Activated CD8-positive, alpha-beta memory T cell treated with anti-CD3 and anti-CD28 coated beads for 1 hour (primary cell): ENCODE measurements at places on chromosomes 7 and 10.

DNA sequence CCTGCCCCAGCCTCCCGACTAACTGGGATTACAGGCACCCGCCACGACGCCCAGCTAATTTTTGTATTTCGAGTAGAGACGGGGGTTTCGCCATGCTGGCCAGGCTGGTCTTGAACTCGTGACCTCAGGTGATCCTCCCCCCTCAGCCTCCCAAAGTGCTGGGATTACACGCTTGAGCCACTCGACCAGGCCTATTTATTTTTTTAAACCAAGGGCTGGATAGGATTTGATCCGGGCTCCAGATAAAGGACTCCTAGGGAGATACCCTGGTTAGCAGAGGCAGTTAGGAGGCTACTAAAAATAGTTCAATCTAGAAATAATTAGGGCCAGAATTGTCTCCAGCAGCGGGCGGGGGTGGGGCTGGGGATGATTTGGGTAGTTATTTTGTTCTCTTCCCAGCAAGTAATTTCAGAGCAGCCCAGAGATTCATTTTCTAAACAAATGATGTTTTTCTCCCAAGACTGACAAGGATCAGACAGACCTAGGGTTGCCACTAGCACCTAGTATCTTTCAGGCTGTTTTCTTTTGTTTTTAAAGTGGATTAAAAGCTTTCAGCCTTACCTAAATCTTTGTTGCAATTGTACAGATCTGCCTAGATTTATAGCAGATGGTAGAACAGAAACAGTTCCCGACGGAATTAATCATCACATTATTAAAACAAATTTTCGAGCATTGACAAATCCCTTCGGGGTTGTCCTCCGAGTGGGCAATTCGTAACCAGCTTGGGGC lies 859 bp upstream of the SMC3 start:
- no peak for DNase-seq

- DNase-seq, result no peak
These were observed 161.5 kb downstream of the DNAH11 start for GRCh38 chr7:21704359-21704758.

DNA sequence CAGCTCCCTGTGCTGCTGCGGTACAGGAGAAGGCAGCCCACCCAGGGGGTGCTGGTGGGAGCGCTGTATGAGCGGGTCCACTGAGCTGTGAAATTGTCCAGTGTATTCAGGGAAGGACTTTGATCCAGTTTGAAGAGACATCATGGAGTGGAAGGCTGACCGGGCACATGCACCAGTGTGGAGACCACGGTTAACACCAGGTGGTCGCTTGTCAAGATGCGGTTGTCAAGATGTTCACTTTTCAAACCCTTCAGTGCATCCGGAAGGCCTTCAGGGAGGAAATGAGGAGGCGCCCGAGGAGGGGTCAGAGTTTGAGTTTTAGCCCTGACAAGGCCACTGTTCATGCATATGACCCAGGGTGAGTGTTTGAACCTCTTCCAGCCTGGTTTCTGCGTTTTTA lies 6.1 kb downstream of the DOCK1 start:
- no peak for DNase-seq

DNA sequence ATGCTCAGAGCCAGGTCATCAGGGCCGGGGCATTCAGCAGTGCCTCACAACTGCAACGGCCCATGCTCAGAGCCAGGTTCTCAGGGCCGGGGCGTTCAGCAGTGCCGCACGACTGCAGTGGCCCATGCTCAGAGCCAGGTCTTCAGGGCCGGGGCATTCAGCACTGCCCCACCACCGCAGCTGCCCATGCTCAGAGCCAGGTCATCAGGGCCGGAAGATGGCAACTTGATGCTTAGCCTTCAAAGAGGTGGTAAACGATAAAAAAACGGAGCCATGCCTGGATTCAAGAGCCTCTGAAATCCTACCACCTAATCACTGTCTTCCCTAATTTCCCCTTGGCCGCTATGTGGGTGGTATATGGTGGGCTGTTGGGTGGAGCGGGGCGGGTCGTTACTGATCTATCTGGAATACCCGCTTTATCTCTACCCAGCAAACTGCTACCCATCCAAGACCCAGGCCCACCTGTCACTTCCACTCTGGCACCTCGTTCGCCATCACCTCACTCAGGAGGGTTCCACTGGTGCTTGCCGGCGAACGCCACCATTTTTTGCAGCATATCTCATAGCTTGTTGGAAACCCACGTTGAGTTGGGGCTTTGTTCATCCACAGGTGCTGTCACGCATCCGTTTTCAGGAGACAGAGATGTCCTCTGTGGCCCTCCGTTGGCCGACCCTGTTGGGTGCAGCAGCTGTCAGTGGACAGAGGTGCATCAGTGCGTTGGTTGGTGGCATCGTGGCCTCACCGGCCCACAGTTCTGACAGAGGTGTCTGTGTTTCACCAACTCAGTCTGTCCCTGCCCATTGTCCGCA lies 221.1 kb downstream of the EBF3 start:
- DNase-seq, result no peak

GRCh38 chr10:76576276-76576962 lies 1061.2 kb downstream of the KCNMA1 start:
- no peak for DNase-seq

DNA sequence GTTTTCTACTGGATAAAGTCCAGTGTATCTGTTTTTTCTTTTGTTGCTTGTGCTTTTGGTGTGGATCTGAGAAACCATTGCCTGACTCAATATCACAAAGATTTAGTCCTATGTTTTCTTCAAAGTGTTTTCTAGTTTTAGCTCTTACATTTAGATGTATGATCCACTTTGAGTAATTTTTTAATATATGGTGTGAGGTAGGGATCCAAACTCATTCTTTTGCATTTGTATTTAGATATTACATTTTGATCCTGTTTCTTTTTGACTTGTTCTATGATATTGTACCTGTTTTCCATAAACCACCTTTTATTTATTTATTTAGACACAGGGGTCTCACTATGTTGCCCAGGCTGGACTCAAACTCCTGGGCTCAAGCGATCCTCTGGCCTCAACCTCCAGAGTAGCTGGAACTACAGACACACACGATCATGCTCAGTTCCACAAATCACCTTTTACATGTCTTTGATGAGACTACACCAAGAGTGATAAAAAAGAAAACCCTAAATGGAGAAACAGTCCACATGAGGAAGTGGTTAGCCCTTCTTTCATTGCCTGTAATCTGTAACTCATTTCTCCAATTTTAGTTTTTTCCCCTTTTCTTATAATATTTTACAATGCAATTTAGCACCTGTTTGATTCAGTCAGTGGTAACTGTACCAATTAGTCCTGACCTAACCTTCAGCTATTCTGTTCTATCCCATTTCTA lies 86.0 kb downstream of the SLC37A3 start:
- no peak for DNase-seq

DNA sequence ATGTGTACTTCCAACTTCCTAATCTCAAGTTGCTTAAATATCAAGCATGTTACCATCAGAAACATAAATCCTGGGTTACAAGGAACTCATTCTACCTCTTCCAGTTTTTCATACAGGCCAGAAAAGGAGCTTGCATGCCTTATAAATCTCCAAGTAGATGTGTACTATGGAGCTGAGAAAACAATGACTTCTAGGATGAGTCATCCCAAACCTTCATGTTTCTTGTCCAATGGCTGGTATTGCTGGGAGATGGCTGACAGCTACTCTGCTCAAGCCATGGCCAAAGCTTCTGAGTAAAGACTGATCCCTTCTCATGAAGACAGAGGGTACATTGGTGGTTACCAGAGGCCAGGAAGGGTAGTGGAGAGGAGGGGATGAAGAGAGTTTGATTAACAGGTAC lies 8.6 kb downstream of the RAPGEF5 start:
- DNase-seq, result no peak

GRCh38 chr7:109136893-109137292 lies 567.2 kb downstream of the DNAJB9 start:
- no peak for DNase-seq

- DNase-seq, result no peak
These were observed 7.9 kb upstream of the RALA start for GRCh38 chr7:39615350-39615975.

GRCh38 chr7:68020102-68020501 lies 1023.5 kb downstream of the TYW1 start:
- no peak for DNase-seq

- no peak for DNase-seq
These were observed 867.3 kb downstream of the TYW1 start for GRCh38 chr7:67863911-67864310.

GRCh38 chr7:111558991-111559390 lies 3.3 kb downstream of the IMMP2L start:
- no peak for DNase-seq

GRCh38 chr7:47741984-47742383 lies 160.1 kb upstream of the TNS3 start:
- no peak for DNase-seq

DNA sequence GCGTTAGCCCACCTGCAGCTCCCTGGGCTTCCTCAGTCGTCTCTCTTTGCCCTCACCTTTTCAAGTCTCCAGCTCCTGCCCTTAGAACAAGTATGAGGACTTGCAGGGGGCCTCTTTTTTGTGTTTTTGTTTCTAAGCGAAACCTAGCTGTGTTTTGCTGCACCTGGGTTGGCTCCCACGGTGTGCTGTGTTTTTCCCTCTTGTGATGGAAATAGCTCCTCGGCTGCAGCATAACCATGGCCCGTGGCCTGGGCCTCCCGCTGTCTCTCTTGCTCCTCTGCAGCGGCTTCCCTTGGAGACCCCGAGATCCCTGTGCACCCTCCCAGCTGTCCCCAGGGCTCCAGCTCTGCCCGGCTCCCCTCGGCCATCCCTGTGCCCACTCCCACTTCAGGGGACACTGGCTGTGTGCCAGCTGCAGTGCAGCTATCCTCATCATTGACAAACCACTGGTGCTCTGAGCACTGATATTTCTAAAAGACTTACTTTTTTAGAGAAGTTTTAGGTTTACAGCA lies 75.6 kb upstream of the TCERG1L start:
- DNase-seq, result no peak

DNA sequence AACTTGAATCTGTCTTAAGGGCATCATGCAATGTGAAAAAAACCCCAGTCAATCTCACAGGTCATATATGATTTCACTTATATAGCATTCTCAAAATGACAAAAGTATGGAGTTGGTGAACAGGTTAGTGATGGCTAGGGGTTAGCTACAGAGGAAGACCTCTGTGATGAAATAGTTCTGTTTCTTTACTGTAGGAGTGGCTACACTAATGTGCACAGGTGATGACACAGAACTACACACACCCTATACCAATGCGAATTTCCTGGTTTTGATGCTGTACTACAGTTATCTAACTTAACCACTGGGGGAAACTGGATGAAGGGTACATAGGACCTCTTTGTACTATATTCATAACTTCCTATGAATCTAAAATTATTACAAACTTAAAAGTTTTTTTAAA lies 541.8 kb downstream of the PARD3 start:
- no peak for DNase-seq

- DNase-seq, result no peak
These were observed 39.9 kb upstream of the HECW1 start for GRCh38 chr7:43072530-43072929.

GRCh38 chr10:117553142-117553814 lies 10.7 kb downstream of the EMX2 start:
- no peak for DNase-seq

DNA sequence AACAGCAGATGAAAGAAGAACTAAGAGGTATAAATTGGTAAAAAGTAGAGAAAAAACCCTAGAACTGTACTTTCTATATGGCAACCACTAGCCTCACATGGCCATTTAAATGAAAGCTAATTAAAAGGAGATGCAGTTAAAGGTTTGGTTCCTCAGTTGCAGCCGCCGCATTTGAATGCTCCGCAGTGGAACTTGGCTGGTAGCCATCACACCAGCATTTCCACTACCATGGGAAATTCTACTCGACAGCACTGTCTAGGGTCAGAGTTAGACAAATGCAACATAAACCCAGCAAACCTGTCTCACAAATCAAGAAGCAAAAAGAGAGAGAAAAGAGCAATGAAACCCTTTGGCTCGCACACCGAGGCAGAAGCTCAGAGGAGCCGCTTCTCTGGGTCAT lies 29.7 kb downstream of the VIPR2 start:
- DNase-seq, result no peak

DNA sequence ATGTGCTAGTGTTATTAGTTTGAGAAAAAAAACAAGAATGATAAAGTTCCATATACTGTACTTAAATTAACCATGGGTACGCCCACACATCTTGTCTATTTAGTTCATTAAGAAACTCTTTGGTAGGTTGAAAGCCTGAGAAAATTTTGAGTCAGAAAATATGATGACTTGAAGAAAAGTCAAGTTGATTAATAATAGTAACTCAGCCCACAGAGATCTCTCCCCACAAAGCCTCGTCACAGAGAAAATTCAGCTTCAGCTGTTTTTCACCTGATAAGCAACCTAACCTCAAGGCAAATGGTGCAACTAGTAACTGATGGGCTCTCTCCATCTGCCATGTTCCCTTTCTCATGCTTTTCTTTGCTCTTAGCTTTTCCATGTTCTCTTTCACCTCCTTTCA lies 1021.6 kb downstream of the GATA3 start:
- DNase-seq, result no peak

DNA sequence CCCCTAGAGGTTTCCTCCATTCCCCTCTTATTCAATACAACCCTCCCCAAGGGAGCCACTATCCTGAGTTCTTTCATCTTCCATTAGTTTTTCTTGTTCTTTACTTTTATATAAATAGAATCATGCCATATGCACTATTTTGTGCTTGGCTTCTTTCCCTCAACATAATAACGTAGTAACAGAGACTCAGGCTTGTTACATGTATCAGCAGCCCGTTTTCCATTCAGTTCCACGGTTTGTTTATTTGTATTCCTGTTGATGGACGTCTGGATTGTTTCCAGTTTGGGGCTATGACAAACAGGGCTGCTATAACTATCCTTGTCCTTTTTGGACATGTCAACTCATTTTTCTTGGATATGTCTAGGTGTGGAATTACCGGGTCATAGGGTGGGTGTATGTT lies 264.4 kb upstream of the MKI67 start:
- DNase-seq, result no peak

- no peak for DNase-seq
These were observed 80.4 kb downstream of the WDFY4 start for GRCh38 chr10:48765039-48765438.
